ENCODE measurements at places on chromosomes 3 and 15.

- no peak for DNase-seq
Observed at GRCh38 chr3:155485897-155486296, 192.4 kb upstream of the STRIT1 start.

DNA sequence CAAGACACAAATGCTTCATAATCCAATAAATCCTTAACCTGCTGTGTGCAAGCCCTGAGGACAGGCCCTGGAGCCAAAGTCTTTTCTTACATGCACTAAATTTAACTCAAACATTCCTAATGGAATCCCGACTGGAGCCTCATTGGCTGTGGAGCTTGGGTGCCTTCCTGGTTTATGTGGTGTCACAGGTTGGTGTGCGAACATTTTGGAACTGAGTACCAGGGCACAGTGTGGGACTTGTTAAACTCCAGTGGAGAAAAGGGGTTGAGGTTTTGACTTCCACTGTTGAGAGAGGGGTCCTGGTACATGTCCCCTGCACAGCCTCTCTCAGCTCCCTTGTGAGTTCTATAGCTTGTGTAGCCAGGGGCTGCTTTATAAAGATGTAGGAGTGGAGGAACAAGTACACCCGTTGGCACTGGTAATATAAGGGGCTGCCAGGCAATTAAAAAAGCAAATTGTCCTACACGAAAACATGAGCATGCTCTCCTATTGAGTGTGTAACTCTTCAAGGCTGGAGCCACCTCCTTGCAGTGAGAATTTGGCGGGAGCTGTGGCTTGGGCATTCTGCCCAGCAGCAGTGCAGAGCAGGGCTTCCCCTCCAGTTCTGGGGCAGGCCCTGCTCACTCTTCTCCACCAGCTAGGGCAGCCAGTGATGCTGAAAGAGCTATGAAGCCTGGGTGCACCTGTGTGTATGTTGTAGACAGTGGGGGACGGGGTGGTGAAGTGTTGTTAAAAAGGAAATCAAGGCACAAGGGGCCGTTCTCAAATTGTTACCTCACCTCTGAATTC is 218.1 kb downstream of the CLSTN2 start:
- DNase-seq = no peak

GRCh38 chr3:15528854-15529537 is 7.5 kb upstream of the COLQ start:
- DNase-seq = no peak

- DNase-seq = no peak
Observed at GRCh38 chr15:53031469-53031868, 241.3 kb upstream of the ONECUT1 start.

GRCh38 chr3:177330779-177331178 is 133.5 kb upstream of the TBL1XR1 start:
- DNase-seq = no peak

DNA sequence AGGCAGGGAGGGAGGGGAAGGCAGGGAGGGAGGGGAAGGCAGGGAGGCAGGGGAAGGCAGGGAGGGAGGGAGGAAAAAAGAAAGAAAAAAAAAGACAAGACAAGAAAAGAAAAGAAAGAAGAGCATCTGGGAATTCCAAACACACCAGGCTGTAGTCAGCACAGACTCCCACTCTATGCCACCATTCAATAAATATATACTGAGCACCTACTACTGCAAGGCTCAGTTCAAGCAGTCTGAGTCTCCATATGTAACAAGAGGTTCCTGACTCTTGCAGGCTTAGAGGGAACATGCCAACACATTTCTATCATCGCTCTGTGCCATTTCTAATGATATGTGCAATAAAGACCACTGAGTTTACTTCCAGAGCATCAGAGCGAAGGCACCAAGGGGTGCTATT is 47.7 kb downstream of the ANXA2 start:
- no peak for DNase-seq

GRCh38 chr3:178568155-178568731 is 32.0 kb downstream of the KCNMB2 start:
- no peak for DNase-seq

GRCh38 chr15:74505837-74506514 is 35.0 kb upstream of the ARID3B start:
- DNase-seq = no peak

DNA sequence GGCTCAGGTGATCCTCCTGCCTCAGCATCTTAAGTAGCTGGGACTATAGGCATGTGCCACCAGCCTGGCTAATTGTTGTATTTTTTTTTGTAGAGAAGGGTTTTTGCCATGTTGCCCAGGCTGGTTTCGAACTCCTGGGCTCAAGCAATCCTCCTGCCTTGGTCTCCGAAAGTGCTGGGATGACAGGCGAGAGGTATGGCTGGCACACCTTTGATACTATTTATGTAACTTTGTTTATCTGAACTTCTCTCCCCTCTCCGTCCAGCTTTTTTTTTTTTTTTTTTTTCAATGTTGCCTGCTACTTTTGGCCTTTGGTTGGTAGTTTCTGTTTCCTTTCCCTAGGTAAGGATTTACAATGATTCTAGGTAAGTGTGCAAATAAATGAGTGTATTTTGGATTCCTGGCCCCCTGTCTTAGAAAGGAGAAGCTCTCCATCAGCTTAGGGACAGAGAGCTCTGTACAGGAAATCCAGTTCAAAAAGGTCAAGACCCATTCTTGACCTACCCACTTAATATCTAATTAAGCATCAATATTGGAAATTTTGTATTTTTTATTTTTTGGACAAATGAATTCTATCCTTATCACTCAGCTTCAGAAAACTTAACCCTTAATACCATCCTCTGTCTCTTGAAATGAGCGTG is 6.8 kb downstream of the ARL6IP5 start:
- no peak for DNase-seq

DNA sequence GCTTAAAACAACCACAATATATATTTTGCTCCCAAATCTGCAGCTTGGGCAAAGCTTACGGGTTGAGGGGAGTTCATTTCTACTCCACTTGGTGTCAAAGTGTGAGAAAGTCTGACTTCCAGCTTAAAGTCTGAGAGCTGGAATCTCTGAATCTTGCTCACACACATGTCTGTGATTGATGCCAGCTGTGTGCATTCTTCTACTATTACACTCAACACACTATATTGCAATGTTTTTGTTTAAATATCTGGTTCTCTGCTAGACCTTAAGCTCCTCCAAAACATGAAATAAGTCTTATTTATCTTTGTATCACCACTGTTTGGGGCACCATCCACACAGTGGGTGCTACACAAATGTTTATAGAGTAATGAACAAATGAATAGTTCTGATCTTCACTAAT is 36.7 kb upstream of the SECISBP2L start:
- DNase-seq = no peak

GRCh38 chr3:68088216-68088615 is 433.8 kb upstream of the SUCLG2 start:
- peak; percentile 44 for DNase-seq

DNA sequence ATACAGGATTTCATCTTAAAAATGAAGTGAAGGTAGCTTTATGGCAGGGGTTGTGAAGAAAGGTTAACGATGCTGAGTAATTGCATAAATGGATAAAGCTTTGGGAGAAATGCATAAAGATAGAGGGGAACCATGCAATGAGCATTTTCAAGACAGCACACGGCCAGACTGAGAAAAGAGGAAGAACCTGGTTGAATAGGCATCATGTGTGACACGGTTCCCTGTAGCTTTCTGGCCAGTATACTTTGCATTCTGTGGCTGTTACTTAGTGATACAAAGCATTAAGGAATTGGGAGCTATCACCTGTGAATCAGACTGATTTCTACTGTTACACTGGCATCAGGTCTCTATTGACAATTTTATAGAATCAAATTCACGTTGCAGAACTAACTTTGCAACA is 33.3 kb downstream of the NR2C2 start:
- DNase-seq = no peak

GRCh38 chr15:66832664-66833063 is 130.6 kb downstream of the SMAD6 start:
- no peak for DNase-seq

- DNase-seq = no peak
Observed at GRCh38 chr3:150391161-150391560, 16.9 kb upstream of the TSC22D2 start.

GRCh38 chr15:49038382-49038781 is 7.9 kb downstream of the SECISBP2L start:
- DNase-seq = no peak

DNA sequence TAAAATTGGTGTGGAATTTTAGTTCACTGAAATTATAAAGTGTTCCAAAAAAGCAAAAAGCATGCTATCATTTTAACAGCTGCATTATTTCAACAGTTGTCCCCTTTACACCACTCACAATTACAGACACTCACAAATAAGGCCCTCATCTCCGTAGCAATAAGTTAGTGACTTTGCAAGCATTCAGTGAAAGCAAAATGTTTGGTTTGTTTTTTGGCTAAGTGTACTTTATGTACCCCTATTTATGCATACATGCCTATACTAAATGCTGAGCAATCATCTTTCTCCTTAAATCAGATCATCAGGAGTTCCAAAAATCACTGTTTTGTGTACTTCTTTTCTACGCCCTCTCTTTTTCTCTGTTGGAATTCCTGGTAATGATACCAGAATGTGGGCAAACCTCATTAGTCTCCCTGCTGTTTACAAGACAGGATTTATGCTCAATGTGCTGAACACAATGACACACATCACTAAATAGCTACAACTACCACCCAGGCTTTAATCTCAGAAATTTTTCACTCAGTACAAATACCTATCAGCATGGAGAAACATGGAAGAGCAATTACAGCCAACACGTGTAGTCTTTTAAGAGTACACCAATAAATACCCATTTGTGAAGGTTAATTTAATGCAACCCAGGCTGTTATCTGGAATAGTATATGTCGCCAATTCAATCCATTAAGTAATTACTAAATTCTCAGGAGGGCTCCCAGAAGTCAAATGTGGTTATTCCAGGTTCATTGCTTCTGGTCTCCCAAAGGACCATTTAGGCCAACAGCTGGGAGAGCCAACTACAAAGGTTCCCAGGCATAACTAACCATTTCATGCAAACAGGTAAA is 12.0 kb downstream of the ALDH1A2 start:
- no peak for DNase-seq

- no peak for DNase-seq
Observed at GRCh38 chr3:164730815-164731360, 347.4 kb downstream of the SI start.

GRCh38 chr15:40803076-40803475 is 3.8 kb upstream of the ZFYVE19 start:
- no peak for DNase-seq

- DNase-seq = no peak
Observed at GRCh38 chr3:57755368-57755675, 787 bp upstream of the SLMAP start.

- DNase-seq = no peak
Observed at GRCh38 chr3:67381667-67382272, 272.6 kb downstream of the SUCLG2 start.

GRCh38 chr15:66089049-66089448 is 164.5 kb downstream of the MEGF11 start:
- DNase-seq = no peak
